Activated CD4-positive, alpha-beta memory T cell treated with anti-CD3 and anti-CD28 coated beads, Interleukin-2, amount 10 ng/mL, durations not matched to agents 7 days and 5 days (primary cell): ENCODE measurements at places on chromosomes 1 and 21. TPM values are rescaled to one million over a fixed set of nuclear protein-coding genes. Genes with fewer than 3 reads are reported as not detected.

PCP4L1 gene
- 0.28 TPM for total RNA-seq

SYT2 gene
- not detected for total RNA-seq

ZNF684 gene
- total RNA-seq = 6.8 TPM

TMIGD3 gene
- not detected for total RNA-seq

CCDC18 gene
- total RNA-seq = 33.0 TPM

MINDY1 gene
- 19.9 TPM for total RNA-seq

NOC2L gene
- total RNA-seq = 58.2 TPM

DNA sequence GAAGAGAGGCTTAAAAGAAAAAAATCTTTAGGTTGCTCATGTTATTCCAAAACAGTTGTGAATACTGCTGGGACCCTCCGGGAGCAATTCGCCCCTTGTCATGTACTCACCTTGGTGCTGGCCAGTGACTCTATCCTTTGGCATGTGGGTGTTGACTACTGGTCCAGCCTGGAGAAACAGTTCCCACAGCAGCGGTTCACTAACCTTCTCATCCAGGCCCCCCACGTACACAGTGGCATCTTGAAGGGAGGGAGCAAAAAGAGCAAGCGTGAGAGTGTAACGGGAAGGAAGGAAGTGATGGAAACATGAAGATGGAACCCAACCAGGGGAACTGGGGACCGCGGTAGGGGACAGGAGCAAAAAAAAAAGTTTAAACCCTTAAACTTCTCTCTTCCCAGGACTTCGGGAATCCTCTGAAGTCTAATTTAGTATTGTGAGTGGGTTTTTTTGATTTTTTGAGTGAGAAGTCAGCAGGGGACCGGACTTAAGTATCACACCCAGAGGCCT, 494 bp downstream of the SF3B4 start:
- H3K4me3 ChIP-seq = peak overlapping the region; percentile 97
- H3K27me3 ChIP-seq = no peaks in the 10 kb centered on the region
- peak overlapping the region; percentile 95 for H3K27ac ChIP-seq
- H3K4me1 ChIP-seq = peaks cover 70% of the 10 kb centered on the region
- DNase-seq = no peak

DNA sequence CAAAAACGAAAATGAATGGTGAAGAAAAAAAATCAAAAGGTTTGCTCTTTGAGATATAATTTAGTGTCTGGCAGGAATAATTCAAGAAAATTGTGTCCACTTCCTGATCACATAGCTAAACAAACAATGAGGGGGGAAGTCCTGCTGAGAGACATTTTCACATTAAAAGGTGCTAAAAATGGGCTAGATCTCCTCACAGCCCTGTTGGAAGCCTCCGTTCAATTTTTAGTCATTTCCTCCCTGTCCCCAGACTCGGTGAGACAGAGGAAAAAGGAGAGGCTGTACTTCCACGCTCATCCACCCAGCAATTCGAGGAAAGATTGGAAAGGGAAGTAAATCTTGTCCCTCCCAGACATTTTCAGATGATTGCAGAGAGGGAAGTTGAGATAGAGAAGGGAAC, 103.7 kb downstream of the BARHL2 start:
- no peak overlapping the region for H3K4me3 ChIP-seq
- no peaks in the 10 kb centered on the region for H3K27me3 ChIP-seq
- H3K27ac ChIP-seq = no peak overlapping the region
- DNase-seq = no peak

GRCh38 chr1:39328095-39328494, 123.6 kb downstream of the MACF1 start:
- peaks cover 55% of the 10 kb centered on the region for H3K4me1 ChIP-seq
- H3K36me3 ChIP-seq = peaks cover 66% of the 10 kb centered on the region
- no peaks in the 10 kb centered on the region for H3K27me3 ChIP-seq
- peak overlapping the region; percentile 77 for H3K4me3 ChIP-seq
- peak overlapping the region; percentile 79 for H3K27ac ChIP-seq

- no peaks in the 10 kb centered on the region for H3K27me3 ChIP-seq
- peaks cover 61% of the 10 kb centered on the region for H3K36me3 ChIP-seq
- H3K4me3 ChIP-seq = no peak overlapping the region
- DNase-seq = no peak
- no peak overlapping the region for H3K27ac ChIP-seq
These were observed 9.5 kb upstream of the A3GALT2 start for GRCh38 chr1:33330361-33330890.

DNA sequence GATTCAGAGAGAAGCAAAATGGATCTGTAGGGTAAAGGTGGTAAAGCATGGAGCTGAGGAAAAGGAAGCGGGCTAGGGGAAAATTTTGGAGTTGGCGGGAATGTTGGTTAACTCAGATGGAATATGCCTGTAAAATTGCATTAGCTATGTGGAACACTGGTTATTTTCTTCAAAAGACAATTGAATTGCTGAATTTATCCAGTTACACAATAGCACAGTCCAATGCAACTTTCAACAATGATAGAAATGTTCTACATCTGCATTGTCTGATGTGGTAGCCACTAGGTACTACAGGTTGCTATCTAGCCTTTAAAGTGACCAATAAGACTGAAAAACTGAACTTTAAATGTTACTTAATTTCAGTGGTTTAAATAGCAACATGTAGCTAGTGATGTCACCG, 315.2 kb downstream of the ASTN1 start:
- DNase-seq = no peak
- H3K4me3 ChIP-seq = no peak overlapping the region
- H3K27ac ChIP-seq = no peak overlapping the region

DNA sequence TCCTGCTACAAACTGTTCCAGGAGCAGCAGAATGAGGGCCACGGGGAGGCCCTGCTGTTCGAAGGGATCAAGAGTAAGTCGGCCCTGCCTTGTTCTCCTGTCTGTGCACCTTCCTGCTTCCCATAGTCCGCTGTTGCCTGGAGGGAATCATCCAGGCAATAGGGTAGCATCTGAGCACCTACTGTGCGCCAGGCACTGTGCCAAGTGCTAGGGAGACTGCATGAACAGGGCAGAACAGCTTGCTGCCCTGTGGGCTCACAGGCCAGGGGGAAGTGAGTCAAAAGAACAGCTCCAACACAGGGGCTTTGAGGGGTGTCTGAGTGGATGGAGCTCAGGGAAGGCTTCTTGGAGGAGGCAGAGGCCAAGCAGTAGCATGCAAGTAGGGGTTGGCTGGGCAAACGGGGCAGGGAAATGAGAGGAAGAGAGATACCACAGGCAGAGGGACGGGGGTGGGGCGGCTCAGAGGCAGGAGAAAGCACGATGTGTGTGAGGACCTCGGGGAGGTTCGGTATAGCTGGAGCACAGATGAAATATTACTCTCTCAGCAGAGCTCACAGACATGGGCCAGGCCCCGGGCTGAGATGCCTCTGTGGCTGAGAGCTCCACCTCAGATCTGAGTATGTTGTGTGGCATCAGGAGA, 15.5 kb upstream of the PADI6 start:
- no peaks in the 10 kb centered on the region for H3K36me3 ChIP-seq
- peaks cover 1% of the 10 kb centered on the region for H3K27me3 ChIP-seq
- no peak overlapping the region for H3K27ac ChIP-seq
- no peak for DNase-seq
- H3K4me1 ChIP-seq = no peaks in the 10 kb centered on the region
- H3K4me3 ChIP-seq = no peak overlapping the region

GRCh38 chr1:186210258-186210657, 164.8 kb downstream of the TPR start:
- H3K27me3 ChIP-seq = peaks cover 3% of the 10 kb centered on the region
- no peak overlapping the region for H3K27ac ChIP-seq
- H3K4me1 ChIP-seq = no peaks in the 10 kb centered on the region
- H3K4me3 ChIP-seq = no peak overlapping the region

DNA sequence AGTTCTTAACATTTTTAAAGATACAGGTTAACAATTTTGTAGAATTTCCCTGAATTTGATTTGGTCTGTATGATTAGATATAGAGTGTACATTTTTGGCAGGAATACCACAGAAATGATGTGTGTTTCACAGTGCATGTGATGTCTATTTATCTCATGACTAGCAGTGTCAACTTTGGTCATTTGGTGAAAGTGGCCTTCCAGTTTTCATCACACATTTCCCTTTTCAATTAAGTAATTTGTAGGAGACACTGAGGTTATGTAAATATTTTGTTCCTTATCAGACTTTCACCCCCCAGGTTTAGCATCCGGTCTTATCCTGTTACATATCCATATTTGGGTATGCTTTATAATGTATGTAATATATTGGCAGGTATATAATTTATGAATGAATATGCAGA, 41.8 kb downstream of the MAP3K7CL start:
- no peak overlapping the region for H3K27ac ChIP-seq
- H3K36me3 ChIP-seq = peaks cover 15% of the 10 kb centered on the region
- H3K4me3 ChIP-seq = no peak overlapping the region
- peaks cover 24% of the 10 kb centered on the region for H3K4me1 ChIP-seq
- H3K27me3 ChIP-seq = no peaks in the 10 kb centered on the region

GRCh38 chr1:64392109-64392508, 77.8 kb upstream of the CACHD1 start:
- no peaks in the 10 kb centered on the region for H3K36me3 ChIP-seq
- no peak for DNase-seq
- no peak overlapping the region for H3K4me3 ChIP-seq
- no peaks in the 10 kb centered on the region for H3K4me1 ChIP-seq

- DNase-seq = no peak
- peak overlapping the region; percentile 59 for H3K4me3 ChIP-seq
- H3K27me3 ChIP-seq = no peaks in the 10 kb centered on the region
- H3K27ac ChIP-seq = no peak overlapping the region
- H3K36me3 ChIP-seq = peaks cover 2% of the 10 kb centered on the region
- peaks cover 25% of the 10 kb centered on the region for H3K4me1 ChIP-seq
These were observed 545 bp downstream of the PATJ start for GRCh38 chr1:61742620-61743430.

DNA sequence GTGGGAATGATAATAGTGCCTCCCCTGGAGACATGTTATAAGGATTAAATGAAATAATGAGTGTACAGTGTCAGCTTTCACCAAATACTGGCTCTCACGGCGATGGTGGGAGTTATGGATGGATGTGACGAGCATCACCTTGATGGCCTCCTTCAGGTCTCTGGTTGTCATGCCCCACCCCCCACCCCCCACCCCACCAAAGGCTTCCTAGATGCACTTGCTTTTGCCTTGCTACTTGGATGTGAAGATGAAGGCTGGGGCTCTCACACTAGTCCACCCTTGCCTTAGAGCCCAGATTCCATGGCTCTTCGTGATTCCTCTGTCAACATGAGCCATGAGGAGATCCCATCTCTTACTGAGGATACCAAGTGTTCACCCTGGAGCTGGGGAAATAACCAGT, 412.3 kb downstream of the NPHP4 start:
- no peak overlapping the region for H3K27ac ChIP-seq
- peaks cover 3% of the 10 kb centered on the region for H3K4me1 ChIP-seq
- no peak for DNase-seq
- no peaks in the 10 kb centered on the region for H3K36me3 ChIP-seq
- H3K27me3 ChIP-seq = peaks cover 2% of the 10 kb centered on the region

DNA sequence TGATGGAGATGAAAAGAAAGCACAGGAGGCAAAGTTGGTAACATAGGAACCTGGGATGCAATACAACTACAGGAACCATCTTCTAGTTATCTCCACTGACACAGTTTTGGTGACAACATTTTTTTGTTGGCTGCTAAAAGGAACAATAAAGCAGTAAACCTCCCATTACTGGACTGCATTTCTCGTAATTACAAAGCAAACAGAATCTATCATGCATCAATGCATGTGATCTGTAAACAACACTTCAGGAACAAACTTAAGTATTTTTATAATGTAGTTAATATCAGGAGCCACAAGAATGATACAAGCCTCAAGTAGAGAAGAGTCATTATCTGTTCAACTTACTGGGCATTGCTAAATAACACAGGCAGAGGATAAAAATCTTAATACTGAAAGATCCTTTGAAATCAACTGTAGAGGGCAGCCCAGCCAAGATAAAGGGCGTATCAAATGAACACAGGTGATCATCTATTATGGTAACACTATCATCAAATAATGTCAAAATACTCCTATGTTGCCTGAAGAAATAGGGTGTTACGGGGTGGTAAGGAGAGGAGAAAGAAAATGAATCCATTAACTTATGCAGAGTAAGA, 193.3 kb downstream of the EIF4G3 start:
- H3K4me3 ChIP-seq = no peak overlapping the region
- H3K4me1 ChIP-seq = peaks cover 1% of the 10 kb centered on the region
- no peak overlapping the region for H3K27ac ChIP-seq
- peaks cover 4% of the 10 kb centered on the region for H3K36me3 ChIP-seq
- H3K27me3 ChIP-seq = no peaks in the 10 kb centered on the region

DNA sequence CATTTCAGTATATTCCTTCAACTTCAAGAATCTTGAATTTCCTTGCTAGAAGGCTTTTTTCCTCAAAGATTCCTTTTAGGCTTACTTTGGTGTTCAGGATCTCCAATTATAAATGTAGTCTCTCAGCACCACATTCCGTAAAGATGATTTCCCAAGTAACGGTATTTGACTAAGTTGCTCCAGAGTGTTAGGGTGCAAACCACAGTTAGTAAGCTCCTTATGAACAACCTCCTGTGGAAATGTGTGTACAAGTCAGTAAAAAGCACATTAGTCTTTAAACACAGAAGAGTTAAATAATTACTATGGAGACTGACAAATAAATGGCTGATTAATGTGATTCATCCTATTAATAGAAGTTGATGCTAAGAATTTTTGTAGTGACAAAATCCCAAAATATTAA, 10.3 kb downstream of the DONSON start:
- no peak overlapping the region for H3K4me3 ChIP-seq
- H3K36me3 ChIP-seq = peaks cover 63% of the 10 kb centered on the region

GRCh38 chr21:39610703-39611102, 2.0 kb upstream of the B3GALT5 start:
- no peaks in the 10 kb centered on the region for H3K36me3 ChIP-seq
- peaks cover 26% of the 10 kb centered on the region for H3K27me3 ChIP-seq
- H3K4me1 ChIP-seq = no peaks in the 10 kb centered on the region
- no peak overlapping the region for H3K27ac ChIP-seq

- DNase-seq = no peak
- peak overlapping the region; percentile 95 for H3K4me3 ChIP-seq
- peak overlapping the region; percentile 89 for H3K27ac ChIP-seq
- no peaks in the 10 kb centered on the region for H3K27me3 ChIP-seq
- H3K4me1 ChIP-seq = peaks cover 55% of the 10 kb centered on the region
These were observed 1.7 kb downstream of the SOAT1 start for GRCh38 chr1:179295164-179295755.

GRCh38 chr1:156493154-156493631, 7.4 kb downstream of the MEF2D start:
- DNase-seq = no peak
- no peak overlapping the region for H3K4me3 ChIP-seq
- H3K4me1 ChIP-seq = peaks cover 82% of the 10 kb centered on the region
- H3K36me3 ChIP-seq = peaks cover 21% of the 10 kb centered on the region

DNA sequence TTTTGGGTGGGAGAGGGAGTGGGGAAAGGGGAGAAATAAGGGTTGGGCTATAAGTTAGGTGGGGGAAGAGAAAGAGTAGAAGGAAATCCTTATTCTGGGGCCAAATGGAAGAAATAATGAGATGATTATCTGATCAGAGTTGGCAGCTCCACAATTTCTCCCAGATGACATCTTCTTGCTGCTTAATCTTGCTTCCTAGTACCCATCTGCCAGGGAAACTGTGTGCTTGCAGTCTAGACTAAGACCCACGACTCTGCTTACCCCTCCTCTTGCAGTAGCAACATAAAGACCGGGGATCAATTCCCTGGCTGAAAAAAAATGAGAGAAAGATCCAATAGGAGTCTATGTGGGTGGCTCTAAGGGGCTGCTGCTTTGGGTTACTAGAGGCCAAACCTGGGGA, 95.6 kb downstream of the PAPPA2 start:
- no peaks in the 10 kb centered on the region for H3K36me3 ChIP-seq
- H3K27me3 ChIP-seq = peaks cover 5% of the 10 kb centered on the region
- no peaks in the 10 kb centered on the region for H3K4me1 ChIP-seq
- no peak for DNase-seq
- H3K27ac ChIP-seq = no peak overlapping the region
